Midbrain (tissue), 1 donor: ENCODE measurements at places on chromosomes 2 and 18.
A peak's percentile ranks its signal among the peaks of the same experiment; 100 is the strongest.

GRCh38 chr2:88818381-88818780, 126.9 kb downstream of the RPIA start:
- no peak for DNase-seq

GRCh38 chr18:39600894-39601293, 2035.3 kb upstream of the CELF4 start:
- DNase-seq = no peak

DNA sequence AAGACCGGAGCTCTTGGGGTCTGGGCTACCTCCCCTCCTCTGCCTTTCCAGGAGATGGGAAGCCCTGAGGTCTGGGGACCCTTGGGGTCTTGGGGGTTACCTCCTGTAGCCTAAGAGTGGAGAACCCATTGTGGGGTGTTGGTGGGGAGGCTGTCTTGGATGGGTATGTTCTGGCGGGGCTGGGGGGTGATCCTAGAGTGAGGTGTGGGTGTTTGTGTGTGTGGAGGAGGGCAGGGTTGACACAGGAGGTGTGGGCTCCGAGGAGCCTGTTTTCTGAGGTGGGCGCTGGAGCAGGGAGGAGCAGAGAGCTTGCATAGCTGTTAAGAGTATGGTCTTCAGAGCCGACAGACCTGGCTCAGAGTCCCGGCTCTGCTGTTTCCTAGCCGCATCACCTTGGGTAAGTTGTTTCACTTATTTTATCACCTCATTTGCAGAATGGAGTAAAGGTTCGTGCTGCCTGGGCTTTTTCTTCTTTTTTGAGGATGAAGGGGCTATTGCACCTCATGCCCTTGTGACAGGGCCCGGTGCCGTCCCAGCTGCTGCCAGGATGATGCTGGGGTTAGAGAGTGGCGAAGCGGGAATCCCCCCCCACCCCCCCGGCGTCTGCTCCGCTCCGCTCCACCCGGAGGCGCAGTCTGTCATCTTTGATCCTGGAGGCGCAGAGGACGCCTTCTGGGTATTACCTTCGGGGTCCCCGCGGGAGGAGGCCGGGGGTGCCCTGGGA, 17.2 kb downstream of the TET3 start:
- DNase-seq = no peak

- no peak for DNase-seq
Measured at GRCh38 chr2:165287094-165287778, 48.0 kb downstream of the SCN2A start.

- DNase-seq = peak; percentile 82
Measured at GRCh38 chr2:239401881-239402233, 1.0 kb upstream of the HDAC4 start.

GRCh38 chr2:12694990-12695774, 21.6 kb upstream of the TRIB2 start:
- no peak for DNase-seq

GRCh38 chr2:54967759-54968365, 82.4 kb downstream of the RTN4 start:
- no peak for DNase-seq

DNA sequence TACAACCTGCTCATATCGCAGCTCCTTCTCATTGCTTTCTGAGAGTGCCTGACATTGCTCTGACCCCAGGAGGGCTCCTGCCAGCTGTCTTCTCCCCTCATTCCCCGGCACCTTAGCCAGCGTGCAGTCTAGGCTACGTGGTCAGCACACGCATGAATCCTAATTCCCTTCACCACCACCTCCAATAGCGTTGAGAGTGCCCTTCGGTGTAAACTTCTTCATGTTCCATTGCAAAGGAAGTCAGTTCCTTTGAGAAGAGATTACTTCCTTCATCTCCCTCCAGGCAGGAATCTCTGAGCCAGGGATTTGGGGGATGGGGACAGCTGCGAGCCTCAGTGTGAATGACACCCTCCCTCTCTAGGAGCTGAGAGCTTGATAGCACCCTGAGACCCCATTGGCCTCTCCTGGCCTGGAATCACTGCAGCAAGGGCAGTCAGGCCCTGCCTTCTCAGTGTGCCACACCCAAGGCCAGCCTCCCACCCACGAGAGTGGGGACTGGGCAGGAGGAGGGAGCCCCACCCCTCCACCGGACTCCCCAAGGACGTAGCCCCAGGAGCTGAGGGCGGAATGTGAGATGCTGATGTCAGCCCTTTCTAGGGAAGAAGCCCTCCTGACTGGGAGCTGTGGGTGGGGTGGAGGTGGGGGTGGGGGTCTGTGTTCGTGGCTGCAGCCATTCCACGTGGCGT, 53.4 kb downstream of the SLC66A2 start:
- no peak for DNase-seq

GRCh38 chr2:1488181-1488671, 75.0 kb downstream of the TPO start:
- no peak for DNase-seq

DNA sequence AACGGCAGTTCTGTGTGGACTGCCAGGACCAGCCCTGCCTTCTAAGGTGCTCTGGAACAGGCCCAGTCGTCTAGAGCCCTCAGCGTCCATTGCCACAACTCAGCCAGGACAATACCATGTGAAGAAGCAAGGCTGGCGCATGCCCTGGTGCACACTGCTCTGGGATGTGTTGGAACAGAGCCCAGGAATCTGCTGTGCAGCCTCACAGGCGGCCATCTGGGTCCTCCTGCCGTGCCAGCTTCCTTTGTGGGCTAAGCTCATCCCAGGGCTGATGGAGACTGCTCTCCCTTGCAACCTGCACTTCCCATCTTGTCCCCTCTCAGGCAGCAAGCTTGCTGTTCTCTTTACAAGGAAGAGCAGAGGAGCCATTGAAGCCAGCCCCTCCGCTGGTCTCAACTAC, 246.4 kb upstream of the PXDN start:
- DNase-seq = peak; percentile 89

- no peak for DNase-seq
Measured at GRCh38 chr2:7111626-7112025, 194.4 kb downstream of the RNF144A start.

GRCh38 chr18:34609986-34610648, 100.0 kb upstream of the DTNA start:
- no peak for DNase-seq

DNA sequence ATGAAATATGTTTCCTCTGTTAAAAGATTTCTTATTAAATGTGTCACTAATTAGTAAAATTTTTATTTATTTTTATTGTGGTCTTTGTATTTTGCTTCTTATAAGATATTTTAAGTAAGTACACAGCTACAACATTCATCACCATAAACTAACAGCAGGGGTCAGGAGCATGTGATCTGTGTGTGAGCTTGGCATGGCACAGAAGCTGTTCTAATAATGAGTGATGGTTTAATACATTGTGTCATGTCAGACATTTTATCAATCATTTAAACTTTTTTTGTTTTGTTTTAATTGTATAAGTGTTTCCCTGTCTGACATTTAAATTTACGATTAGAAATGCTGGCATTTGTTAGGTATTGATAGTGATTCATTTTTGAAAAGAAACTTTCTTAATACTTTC, 585.4 kb downstream of the DSC3 start:
- DNase-seq = no peak

GRCh38 chr18:305003-305501, 37.2 kb upstream of the THOC1 start:
- DNase-seq = no peak

DNA sequence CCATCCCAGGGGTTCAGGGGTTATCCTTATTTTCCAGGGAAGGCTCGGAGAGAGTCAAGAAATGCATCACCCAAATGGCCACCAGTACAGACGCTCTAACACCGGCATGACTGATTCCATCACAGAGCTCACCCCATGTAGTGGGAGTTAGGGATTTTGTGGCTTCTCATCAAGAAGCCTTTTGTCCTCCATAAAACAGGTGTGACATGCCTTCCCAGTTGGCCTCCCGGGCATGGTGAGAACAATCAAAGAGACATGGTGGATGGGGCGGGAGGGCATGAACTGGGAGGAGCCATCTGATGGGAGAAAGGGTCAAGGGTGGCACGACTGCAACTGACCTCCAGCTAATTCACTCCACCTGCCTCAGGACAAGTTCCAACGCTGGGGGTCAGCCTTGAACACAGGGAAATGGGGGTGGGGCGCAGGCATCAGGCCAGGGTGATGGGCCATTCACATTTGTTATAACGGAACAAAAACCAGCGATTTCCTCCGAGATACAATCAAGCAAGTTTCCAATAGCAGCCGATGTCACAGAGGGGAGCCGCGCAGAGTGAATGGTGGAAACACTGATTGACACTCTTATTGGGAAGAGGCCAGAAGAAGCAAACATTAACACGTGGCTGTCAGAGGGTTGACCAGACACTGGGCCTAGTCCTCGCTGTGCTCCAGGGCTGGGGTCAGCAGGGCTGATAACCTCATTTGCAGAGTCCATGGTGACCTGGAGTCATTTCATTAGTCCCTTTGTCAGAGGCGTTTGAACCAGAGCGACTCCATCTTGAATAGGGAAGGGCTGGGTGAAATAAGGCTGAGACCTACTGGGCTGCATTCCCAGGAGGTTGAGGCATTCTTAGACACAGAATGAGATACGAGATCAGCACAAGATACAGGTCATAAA, 80.5 kb upstream of the HPCAL1 start:
- no peak for DNase-seq

DNA sequence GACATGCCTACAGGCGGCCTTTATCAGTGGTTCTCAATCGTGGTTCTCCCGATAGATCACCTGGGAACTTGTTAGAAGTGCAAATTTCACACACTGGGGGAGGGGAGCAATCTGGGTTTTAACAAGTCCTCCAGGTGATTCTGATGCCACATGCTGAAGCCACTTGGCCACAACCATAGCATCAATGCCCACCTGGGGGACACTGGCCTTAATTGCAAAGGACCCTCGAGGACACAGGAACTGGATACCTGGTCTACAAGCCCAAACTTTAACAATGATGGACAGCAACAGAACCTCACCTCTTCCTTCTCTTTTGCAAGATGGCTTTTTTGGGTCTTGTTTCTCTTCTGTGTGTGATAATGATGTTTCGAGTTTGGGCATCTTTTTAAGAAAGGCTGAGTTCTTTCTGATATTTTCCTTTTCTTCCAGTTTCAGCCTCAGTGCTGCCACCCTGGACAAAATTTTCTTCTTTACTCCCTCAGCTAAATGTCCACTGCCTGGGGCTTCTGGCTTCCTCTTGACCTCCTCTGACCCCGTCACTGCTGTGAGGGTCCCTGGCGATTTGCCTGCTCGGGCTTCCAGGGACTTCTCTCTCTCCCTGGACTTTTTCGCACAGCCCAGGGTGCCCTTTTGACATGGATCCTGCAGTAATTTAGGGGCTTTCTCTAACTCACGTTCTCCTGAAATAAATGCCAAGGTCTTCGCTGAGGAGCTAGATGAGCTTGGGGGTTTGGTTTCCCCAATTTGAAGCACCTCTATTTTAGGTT, 94.2 kb downstream of the ALPK2 start:
- no peak for DNase-seq

DNA sequence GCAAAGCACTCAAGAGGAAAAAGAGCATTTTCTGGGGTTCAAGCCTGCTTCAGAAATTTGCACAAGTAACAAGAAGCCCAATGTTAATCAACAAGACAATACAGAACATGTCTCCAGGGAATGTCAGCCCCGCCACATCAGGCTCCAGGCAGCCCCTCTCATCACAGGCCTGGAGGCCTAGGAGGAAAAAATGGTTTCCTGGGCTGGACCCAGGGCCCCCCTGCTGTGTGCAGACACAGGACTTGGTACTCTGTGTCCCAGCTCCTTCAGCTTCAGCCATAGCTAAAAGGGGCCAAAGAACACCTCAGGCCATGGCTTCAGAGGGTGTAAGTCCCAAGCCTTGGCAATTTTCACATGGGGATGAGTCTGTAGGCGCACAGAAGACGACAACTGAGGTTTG, 802.9 kb upstream of the KLHL29 start:
- DNase-seq = no peak

DNA sequence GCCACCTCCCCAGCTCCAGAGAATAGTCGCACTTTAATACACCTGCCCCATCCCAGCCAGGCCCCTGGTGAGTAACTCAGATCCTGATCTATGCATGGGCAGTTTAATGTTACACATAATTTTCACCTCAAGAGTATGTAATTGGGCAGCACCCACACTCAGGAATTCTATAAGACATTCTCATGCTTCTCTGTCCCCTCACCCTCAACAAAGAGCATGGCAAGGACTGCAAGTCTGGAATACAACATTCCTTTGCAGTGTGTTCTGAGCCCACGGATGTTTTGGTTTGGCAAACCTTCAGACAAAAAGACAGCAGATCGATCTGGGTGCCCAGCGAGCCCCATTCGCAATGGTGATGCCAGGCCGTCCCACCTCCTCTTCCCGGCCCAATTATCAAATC, 4.9 kb upstream of the SLC14A1 start:
- DNase-seq = no peak

DNA sequence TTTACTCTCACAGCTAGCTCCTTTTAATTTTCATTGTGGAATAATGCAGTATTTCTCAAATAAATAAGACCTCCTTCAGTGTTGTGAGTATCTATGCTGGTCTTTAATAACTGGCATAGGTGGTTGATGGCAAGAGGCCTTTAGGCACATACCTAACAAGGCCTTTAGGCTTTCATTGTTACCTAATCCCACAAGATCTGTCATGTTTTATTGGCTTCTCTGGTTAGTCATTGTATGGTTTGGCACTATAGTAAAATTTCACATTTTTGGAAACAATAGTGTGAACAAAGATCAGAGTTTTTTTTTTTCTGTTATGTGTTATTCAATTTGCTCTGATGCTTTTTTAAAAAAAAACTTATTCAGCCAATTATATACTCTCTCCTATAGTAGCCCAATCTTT, 89.8 kb upstream of the NEUROD1 start:
- no peak for DNase-seq

DNA sequence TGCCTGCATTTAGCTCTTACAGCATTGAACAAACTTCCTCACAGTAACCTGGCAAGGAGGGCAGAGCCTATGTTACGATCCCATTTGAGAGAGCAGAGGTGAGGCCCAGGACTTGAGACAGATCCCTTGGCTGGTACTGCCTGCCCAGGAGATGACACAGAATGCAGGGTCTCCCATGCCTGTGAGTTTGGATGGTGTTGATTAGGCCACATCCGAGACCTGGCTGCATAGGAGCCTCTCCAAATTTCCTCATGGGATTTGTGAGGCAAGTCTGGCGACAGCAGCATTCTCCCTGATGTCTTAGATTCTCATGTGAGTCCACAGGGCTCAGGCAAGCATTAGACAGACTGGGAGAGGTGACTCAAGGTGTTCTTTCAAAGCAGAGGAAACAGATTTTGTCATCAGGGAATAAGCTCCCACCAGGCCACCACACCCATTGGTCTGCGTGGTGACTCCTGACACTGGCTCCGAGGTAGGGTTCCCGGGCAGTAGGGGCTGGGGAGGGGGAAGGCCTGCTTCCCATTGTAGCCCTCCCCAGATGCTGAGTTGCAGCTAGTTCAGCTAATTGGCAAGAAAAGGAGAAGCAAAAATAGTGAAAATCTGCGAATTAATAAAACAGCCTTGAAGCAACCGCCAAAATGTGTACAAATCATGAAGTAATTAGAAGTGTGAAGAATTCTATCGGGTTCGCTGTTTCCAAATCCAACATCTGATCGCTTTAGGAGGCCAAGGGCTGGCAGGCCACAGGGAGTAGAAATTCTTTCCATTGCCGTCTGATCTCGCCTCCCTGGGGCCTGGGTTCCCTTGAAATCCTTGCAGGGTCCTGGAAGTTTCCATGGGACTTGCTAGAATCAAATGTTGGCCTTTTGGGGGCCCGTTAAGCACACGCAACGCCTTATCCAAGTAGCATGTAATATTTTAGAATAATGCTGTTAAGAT, 68.0 kb downstream of the MAPK4 start:
- DNase-seq = no peak
